ENCODE measurements at places on chromosomes 5 and 9.

DNA sequence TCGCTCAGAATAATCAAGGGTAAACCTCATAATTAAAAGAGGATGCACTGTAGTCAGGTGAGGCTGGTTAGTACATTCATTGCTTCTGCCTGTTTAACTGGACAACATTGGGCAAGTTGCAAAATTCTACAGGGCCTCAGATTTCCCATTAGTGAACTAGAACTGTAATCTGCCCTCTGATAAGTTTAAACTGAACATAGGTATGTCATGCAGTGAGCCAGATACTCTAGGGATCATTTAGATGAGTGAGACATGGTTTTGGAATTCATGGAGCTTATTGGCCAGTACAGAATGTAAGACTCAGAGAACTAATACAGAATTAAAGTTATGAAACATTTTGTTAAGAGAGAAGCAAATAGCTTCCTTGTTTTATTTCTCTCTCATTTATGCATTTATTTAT, 35.9 kb downstream of the RNF44 start:
- DNase-seq: no peak

DNA sequence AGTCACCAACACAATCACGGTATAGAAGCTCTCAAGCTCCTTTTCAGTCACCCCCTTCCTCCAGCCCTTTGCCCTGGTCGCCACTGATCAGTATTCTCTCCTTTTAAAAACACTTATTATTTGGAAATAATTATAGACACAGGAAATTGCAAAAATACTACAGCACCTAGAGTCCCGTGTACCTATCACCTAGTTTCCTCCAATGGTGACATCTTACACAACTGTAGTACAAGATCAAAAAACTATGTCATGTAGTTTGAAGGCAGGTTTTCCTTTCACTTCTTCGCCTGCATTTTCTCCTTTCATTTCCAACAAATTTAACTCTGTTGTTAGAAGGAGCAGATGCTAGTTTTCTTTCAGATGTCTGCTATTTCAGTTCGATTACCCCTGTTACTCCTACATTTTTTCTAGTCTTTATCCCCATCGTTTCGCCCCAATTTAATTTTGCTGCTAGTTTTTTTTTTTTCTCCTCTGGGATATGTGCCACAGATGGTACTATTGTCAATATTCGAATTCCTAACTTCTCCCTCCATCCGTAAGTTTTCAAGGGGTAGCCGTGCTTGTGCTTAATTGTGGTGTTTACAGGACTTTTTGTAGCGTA, 612 bp upstream of the ATG10 start:
- no peak for DNase-seq

DNA sequence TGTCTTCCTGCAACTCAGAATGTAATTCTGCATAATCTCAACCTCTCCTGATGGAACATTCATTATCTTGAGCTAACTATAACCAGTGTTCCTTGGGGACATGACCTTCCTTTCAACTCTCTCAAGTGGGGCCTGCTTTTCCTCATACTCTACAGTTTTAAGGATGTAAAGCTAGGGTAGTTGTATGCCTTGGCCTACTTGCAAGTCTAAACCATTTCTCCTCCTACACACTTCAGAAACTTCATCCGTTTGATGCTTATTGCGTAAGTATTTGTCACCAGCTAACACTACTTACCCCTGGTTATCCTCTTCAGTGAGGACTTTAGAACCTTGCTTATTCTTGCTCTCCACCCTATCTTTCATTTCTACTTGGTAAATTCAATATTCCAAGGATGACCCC, 548.9 kb downstream of the HINT1 start:
- DNase-seq: no peak

DNA sequence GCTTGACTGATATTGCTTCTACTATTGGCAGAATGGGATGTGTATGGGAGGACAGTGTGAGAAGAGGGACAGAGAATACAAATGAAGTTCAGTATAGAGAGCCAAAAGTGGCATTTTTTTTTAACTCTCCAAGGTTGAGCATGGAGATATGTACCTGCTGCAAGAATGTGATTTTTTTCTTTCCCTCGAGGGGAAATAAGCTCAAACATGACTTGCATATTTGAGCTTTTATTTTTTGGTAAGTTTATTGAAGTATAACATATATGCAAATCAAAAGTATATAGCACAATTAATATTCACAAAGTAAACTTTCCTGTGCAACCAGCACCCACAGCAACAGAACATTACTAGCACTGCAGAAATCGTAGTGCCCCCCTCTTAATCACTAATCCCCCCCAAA, 285.7 kb upstream of the ADRA1B start:
- no peak for DNase-seq

DNA sequence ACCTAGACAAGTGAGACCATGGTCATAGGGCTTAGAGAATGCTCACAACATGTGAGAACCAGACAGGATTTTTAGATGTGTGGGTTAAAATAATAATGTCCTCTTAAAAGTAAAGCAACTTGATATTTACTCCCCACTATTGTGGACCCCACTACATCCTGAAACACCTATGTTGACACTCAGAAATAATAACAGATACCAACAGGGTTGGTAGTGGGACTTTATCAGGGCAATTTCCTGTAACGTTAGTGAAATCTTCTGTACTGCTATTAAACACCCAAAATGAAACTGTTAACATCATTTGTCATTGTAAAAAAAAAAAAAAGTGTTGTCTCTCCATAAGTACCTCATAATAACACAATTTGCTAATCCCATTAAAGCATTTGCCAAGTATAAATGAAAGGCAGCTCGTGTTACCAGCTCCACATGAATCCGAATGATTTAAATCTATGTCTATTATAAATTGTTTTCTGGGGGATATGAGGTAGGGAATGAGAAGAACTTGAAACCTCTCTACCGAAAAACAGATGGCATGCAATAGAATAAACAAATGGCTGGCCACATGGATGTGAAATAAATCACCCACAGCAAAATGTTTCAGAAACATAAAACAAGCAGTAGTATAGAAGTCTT, 285.9 kb downstream of the ARHGEF28 start:
- no peak for DNase-seq

- no peak for DNase-seq
Measured at GRCh38 chr5:160991205-160991604, 139.2 kb upstream of the ATP10B start.

GRCh38 chr9:115593587-115594091, 475.7 kb upstream of the TNC start:
- no peak for DNase-seq

DNA sequence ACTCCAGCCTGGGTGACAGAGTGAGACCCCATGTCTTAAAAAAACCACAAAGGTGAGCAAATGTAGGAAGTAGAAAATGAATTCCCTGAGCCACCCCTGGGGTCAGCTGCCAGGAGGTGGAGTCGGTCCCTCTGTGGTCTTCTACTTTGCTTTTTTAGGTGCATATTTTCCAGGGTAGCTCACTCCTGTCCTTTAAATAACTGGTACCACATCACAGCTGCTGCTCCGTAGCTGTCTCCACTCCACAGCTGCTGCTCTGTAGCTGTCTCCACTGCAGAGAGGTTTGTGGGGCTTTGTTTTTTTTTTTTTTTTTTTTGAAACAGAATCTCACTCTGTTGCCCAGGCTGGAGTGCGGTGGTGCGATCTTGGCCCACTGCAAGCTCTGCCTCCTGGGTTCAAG, 8.9 kb downstream of the WDR5 start:
- no peak for DNase-seq

- DNase-seq: no peak
Measured at GRCh38 chr5:178941361-178941760, 363 bp downstream of the ZNF454 start.

DNA sequence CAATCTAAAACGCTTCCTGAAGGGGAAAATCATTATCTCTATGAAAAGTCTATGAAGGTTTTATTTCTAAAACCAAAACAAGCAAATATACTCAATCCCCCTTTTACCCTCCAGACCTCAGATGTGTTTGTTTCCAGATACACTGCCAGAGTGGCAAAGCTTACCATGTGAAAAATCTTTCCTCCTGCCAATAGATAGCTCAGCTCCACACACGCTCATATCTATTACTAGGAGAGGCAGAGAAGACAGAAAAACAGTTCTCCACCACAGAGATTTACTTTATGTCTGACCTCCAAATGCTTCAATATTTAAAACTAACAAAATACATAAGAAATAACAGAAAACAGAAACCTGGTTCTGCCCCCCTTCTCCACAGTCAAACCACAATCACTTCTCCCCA, 7.0 kb downstream of the IRX2 start:
- no peak for DNase-seq

GRCh38 chr9:29669613-29670012, 2096.3 kb upstream of the C9orf72 start:
- DNase-seq: no peak

DNA sequence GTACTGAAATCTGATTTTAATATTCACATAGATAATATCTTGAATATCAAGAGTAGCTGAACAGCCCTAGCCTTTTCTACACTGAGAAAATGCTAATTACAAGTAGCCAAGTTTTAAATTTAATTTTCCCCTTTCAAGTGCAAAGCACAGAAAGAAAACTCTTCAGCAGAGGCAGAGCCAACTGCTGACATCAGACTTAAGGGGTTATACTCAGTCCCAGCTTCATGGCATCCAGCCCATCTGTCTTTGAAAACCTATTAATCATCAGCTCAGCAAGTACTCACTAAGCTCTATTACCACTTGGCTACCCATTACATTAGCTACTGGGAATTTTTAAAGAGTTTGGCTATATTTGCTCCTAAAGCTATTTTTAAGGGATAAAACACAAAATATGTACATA, 220.5 kb downstream of the SLC12A2 start:
- no peak for DNase-seq

- DNase-seq: no peak
Measured at GRCh38 chr5:34503379-34504253, 152.5 kb upstream of the RAI14 start.

DNA sequence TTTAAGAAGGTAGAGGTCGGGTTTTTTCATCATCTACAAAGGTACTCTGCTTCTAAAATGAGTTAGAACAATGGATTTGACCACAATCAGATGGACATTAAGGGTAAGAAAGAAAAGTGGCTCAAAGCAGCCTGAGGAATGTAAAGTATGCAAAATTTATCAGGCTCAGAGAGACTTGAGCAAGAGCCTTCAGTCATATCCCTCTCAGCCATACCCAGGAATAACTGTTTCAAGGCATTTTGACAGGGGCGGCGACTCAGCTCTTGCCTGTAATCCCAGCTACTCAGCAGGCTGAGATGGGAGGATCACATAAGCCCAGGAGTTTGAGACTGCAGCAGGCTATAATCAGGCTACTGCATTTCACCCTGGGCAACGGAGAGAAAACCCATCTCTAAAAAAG, 38.8 kb upstream of the ANXA2R start:
- no peak for DNase-seq

DNA sequence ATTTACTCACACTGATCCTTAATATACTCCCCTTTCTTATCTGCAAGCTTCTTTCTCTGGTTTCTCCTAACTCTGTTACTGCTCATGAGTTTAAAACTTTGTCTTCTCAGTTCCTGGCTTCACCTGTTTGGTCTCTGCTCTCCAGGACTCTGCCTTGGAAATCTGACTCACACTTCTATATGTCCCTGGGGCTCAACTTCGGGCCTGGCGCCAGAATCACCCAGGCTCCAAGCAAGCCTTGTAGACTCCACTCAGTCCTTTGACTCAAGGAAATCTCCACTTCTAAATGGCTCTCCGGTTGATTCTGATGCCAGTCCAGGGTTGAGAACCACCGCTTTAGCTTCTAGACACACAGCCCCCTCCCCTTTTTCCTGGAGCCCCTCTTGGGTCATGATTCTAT, 57.8 kb downstream of the TMC1 start:
- no peak for DNase-seq

All from stimulated activated CD4-positive, alpha-beta T cell treated with anti-CD3 and anti-CD28 coated beads, TNF-alpha, amount 100 ng/mL, for 1 hour (primary cell).